NCI-H446 (cell line): ENCODE measurements at places on chromosomes 1 and 21.

GRCh38 chr1:31764312-31765040 lies at the start of gene ADGRB2:
Gene ADGRB2 (minus strand): TSS chr1:31764340. CDS start chr1:31757221, 7,119 bp downstream.
- no peak for DNase-seq

DNA sequence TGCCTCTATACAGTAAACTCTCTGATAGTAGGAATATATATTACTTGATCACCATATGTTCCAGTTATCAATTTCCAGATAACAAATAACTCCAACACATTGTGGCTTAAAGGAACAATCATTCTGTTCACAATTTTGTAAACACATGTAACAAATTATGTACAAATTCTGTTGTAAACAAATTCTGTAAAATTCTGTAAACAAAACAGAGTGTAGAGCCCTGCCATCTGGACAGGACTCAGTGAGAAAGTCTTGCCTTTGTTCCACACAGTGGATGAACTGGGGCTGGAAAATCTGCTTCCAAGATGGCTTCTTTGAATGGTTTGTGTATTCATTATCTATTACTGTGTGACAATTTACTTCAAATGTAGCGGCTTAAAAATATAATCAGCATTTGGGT lies 69.0 kb upstream of the LRRC7 start:
- no peak for DNase-seq

GRCh38 chr1:24562625-24563024 lies 6.7 kb downstream of the NCMAP start:
- DNase-seq = no peak

- DNase-seq = no peak
Observed at GRCh38 chr1:201626629-201627275, 87.8 kb downstream of the NAV1 start.

- no peak for DNase-seq
Observed at GRCh38 chr1:24932284-24932683, 2.2 kb upstream of the RUNX3 start.

DNA sequence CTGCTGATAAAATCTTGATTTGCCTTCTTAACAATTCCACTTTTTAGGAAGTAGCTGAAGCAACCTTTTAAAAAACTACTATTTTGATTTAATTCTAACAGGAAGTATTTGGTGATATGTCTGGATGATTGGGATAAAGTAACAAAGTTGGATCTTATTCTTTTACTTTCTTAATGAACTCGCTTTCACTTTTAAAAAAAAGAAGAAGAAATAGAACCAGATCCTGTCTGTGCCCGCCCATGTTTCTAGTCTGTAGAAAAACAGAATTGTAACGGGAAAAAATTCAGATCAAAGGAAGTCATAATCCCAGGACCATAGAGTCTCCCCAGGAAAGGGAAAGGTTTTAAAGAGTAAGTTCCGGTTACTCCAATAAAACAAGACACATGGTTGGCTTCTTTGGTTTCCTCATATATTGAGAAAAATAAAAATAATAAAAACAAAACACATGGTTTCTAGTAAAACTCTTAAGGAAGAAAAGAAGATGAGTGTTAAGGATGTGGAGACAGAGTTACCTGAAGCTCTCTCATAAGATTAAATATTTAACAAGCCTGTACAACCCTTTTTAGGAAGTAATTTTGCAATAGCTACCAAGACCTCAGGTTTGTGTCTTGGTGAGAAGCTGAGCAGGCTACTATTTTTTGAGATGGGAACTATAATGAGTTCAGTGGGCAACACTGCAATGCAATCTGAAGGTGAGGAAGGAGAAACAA lies 4.9 kb downstream of the CD48 start:
- no peak for DNase-seq

- no peak for DNase-seq
Observed at GRCh38 chr1:30912224-30912623, 3.7 kb upstream of the SDC3 start.

- DNase-seq = peak; percentile 97
Observed at GRCh38 chr1:112700290-112701226, 6.4 kb downstream of the RHOC start.

DNA sequence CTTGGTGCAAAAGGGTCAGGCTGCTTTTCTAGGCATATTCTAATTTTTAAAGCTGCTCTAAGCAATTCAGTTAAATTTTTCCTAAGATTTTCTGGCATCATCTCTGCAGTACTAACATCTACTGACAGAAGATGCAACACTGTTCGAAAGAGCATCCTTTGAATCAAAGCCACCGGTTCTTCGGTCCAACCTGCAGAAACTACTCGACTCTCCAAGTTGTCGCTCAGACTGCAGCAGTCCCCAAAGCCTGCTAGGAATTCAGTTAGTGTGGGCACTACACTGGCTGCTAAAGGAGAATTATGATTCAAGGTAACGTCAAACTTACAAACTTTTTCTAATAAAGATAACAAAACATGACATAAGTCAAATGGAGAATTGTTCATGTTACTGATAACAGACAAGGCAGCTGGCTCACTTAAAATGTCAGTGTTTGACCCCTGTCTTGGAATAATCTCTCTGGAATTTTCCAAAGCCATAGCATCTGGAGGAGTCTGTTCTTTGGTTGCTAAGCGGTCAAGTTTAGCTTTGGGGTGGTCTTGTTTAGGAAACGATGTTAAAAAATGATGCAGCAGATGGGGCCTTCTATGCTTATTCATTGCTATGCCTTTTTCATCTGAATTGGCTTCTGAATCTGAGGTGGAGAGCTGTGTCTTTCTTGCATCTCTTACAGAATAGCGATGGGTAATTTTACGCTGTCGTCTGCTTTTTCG lies 56.9 kb downstream of the LYST start:
- DNase-seq = no peak

GRCh38 chr1:47469390-47469759 lies 31.5 kb downstream of the FOXD2 start:
- DNase-seq = no peak

GRCh38 chr1:91689641-91690481 lies 189.2 kb downstream of the CDC7 start:
- peak; percentile 48 for DNase-seq

DNA sequence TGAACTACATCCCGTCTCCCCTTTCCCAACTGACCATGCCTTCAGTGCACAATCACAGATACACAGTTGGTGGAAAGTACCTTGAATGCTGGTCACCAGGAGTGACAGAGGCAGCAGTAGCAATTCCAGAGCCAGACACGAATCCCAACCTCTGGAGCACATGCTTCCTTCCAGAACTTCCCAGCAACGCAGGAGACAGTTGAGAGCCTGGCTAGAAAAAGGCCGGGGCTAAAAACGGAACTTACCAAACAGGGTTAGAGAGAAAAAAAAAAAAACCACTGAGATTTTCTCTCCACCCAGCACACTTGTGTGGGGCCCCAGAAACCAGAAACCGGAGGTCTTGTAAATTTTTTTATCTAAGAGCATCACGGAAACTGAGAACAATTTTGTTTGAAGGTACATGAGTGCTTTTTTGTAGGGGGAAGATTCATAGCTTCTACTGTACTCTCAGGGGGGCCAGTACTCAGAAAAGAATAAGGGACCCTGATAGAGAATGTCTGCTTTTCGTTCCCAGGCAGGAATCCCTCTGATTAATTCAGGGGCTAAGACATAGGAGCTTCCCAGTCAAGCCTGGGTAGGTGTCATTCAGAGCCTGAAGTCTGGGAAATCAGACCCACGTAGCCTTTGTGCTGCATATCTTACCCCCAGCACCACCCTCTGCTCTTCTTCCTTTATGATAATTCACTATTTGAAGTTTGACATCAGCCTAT lies at the start of gene CD48:
CD48 (minus strand) TSS at position 221 of the 710 bp plus-strand sequence; CDS start at position 162, 59 bp downstream.
- no peak for DNase-seq

DNA sequence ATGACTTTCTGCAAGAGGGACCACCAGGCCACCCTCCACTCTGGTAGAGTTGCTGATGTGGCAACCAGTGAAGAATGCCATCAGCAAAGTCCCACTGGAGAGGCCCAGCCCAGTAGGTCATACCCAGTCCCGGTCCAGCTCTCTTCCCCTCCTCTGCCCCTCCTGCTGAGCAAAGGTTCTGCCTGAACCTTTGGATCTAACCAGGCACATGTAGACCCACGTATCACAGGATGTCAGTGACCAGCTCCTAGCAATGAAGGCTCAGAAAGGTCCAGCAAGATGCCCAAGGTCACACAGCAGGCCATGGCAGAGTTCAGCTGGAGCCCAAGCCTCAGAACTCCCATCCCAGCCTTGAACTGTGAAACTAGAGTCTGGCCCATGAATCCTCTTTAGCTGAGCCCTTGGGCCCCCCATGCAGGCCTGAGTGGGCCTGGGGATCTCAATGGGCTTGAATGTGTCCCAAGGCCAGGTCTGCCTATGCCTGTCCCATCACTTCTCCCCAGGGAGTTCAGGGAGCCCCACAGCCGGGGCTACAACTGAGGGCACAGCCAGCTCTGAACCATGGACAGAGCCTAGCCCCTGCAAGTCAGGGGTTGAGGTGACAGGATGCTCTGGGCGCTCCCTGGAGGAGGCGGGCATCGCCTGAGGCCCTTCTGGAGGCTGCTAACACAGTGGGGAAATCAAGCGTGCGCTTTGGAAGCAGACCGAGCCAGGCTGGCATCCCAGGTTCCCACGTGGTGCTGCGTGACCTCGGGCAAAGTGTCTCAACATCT lies 21.4 kb upstream of the PADI1 start:
- no peak for DNase-seq

DNA sequence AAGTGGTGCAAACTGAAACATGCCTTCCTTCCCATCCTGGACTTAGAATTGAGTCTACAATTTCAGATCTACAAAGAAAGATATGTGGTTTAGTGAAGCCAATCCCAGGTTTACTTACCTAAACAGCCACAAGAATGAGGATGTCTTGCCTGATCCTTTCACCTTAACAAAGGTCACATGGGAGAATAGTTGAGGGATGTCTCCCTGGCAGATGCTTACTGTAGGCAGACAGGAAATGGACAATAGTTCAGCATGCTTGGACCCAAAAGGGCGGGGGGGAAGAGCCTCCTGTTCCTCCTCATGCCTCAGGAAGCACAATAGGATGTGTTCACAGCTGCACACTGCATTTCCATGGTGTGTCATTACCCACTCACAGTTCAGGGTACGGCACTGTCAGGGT lies 492.7 kb upstream of the USP24 start:
- DNase-seq = no peak

- no peak for DNase-seq
Observed at GRCh38 chr1:206658264-206658980, 23.1 kb downstream of the DYRK3 start.

- no peak for DNase-seq
Observed at GRCh38 chr1:86695400-86695799, 9.0 kb upstream of the SH3GLB1 start.

GRCh38 chr1:60535713-60536112 lies 462.1 kb upstream of the C1orf87 start:
- DNase-seq = no peak

- DNase-seq = no peak
Observed at GRCh38 chr1:66699213-66699612, 53.0 kb upstream of the DYNLT5 start.

GRCh38 chr1:247332215-247332622 lies 552 bp upstream of the ZNF496 start:
- no peak for DNase-seq

DNA sequence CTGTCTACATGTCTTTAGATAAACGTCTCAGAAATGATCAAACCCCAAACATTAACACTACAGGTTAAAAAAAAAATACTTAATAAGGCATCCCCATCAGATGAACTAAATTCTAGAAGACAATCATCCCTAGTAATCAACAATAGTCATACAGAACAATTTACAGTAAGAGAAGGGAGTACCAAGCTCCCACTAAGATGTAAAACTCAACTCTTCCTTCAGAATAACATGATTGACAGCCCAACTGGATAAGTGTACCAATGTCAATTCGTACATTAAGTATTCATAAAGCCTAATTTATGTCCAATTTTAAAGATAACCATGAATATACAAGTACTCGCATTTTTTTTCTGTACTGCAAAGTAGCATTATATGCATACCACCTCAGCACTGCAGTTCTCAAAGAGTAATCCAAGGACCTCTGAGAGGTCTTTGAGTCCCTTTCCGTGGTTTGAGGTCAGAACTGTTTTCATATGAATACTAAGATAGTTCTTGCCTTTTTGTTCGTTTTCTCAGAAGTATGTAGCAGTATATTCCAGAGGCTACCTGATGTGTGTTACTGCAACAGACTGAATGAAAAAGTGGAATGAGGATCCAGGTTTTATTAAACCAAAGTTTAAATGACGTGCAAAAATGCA lies 6.6 kb downstream of the SCAF4 start:
- no peak for DNase-seq

DNA sequence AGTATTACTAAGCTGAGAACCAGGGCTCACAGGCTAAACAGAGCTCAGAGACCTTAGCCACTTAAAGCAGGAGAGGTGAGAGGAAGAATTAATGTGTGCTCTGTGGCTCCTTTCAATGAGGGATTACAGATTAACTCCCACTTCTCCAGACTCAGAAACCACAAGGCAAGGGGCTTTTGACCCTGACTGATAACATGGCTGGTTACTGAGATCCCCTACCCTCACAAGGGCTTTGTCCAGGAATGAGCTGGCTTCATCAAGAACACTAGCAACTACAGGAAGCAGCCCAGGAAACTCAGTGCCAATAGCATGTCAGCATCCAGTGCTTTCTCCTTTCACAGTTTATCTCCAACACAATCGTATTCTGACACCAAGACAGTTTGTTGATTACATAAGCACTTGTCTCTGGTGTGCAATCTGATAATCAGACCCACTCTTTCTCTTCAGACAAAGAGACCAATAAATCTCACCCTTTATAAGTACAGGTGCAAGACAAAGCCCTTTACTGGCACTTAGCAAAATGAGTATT lies 38.8 kb downstream of the ERI3 start:
- no peak for DNase-seq

DNA sequence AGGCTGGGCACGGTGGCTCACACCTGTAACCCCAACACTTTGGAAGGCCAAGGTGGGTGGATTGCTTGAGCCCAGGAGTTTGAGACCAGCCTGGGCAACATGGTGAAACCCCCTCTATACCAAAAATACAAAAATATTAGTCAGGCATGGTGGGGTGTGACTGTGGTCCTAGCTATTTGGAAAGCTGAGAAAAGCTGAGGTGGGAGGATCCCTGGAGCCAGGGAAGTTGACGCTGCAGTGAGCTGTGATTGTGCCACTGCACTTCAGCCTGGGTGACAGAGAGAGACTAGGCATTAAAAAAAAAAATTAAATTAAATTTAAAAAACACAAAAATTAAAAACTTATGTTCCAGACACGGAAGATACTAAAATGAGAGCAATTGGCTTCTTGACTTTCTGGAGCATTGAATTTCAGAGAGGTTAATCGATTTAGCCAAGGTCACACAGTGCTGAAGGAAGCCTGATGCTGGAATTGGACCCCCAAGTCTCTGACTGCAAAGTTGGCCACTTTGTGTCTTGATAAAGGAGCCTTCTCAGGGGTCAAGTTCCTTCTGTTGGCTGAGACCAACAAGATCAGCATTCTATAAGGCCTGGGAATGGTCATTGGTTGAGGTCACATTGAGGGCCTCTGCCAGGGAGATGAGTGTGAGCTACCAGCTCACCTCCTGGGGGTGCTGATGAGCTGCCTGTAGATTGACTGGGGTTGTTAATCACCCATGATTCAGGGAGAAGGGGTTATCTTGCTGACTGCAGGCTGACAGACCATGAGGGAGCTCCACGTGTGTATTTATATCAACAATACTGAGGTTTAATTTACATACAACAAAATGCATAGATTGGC lies 54.3 kb downstream of the RPS6KA1 start:
- no peak for DNase-seq

- no peak for DNase-seq
Observed at GRCh38 chr1:216927633-216928032, 204.4 kb upstream of the ESRRG start.

- no peak for DNase-seq
Observed at GRCh38 chr1:54403808-54404261, 2.4 kb downstream of the SSBP3 start.

- DNase-seq = no peak
Observed at GRCh38 chr1:21350202-21350885, 60.1 kb upstream of the ECE1 start.

- no peak for DNase-seq
Observed at GRCh38 chr1:185674201-185674600, 60.0 kb upstream of the HMCN1 start.
